Cortex of kidney (tissue), 1 donor: ENCODE measurements at places on chromosomes 12 and 14.

DNA sequence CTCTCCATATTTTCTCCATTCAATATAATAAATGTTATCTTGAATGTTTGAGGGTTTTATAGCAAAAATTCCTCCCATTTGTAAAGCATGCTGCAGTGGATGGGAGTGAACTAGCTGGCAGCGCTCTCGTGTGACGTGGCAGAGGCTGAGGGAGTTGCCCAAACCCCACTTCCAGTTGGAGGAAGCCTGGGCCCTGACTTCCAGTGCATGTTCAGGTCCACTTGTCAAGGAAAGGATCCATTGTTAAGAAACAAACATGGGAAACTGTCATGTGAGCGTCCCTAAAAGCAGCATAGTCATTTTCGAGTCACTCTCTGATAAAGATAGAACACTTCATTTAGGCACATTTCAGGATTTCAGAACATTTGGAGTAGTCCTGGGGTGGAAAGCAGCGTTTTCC is 116.6 kb downstream of the SLC25A47 start:
- no peak for DNase-seq

GRCh38 chr14:23530375-23531055 is 21.1 kb downstream of the ZFHX2 start:
- no peak for DNase-seq

- no peak for DNase-seq
Observed at GRCh38 chr12:3841783-3842182, 31.4 kb downstream of the PARP11 start.

DNA sequence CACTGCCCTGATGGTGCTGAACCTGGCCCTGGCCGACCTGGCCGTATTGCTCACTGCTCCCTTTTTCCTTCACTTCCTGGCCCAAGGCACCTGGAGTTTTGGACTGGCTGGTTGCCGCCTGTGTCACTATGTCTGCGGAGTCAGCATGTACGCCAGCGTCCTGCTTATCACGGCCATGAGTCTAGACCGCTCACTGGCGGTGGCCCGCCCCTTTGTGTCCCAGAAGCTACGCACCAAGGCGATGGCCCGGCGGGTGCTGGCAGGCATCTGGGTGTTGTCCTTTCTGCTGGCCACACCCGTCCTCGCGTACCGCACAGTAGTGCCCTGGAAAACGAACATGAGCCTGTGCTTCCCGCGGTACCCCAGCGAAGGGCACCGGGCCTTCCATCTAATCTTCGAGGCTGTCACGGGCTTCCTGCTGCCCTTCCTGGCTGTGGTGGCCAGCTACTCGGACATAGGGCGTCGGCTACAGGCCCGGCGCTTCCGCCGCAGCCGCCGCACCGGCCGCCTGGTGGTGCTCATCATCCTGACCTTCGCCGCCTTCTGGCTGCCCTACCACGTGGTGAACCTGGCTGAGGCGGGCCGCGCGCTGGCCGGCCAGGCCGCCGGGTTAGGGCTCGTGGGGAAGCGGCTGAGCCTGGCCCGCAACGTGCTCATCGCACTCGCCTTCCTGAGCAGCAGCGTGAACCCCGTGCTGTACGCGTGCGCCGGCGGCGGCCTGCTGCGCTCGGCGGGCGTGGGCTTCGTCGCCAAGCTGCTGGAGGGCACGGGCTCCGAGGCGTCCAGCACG is 4.7 kb downstream of the LTB4R start:
- DNase-seq: no peak

DNA sequence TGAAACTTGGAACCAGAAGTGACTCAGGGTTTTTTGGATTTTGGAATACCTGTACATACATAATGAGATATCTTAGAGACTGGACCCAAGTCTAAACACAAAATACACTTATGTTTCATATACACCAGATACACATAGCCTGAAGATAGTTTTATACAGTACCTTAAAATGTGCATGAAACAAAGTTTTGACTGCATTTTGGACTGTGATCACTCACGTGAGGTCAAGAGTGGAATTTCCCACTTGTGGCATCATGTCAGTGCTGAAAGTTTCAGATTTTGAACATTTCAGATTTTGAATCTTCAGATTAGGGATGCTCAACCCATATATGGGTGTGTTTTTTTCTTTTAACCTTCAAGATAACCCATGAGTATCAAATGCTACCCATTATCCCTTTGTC is 6.6 kb downstream of the SBNO1 start:
- no peak for DNase-seq

GRCh38 chr14:99880651-99881420 is 87.6 kb downstream of the EML1 start:
- no peak for DNase-seq
